NCI-H2029 treated with DMSO at 0.1 percent for 48 hours (cell line): ENCODE measurements at places on chromosomes 12 and 14.

DNA sequence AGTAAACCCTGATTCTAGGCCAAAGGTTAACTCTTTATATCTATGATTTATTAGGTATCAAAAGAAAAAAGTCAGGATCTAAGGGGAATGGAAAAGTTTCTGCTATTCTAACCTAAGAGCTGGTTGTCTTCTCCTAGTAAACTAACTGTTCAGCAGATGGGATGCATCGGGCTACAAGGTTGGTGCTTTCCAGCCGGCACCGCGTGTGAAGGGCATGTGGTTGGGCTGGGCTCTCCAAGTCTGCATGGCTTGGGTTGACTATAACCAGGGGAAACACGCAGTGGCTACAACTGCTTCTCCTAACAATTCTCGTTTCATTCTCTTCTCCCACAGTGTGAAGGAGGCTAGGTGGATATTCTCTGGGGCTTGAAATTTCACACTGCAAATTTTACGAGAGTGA is 354.5 kb downstream of the APAF1 start:
- no peak for DNase-seq

DNA sequence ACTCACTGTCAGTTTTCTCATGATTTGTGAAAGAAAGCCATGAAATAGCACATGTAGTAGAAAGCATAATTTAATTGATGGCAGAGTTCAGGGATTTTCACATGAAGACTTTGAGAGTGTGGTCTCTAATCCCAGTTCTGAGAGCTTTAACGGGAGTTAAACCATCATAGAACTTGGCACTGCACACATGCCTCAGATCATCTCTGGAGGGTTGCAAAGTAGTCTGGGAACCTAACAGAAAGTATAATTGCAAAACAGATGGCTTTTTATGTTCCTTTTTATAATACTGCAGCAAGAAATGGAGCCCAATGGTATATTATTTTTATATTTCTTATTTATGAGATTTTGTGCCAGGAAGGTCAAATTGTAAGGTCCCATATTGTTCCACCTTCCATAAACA is 77.9 kb downstream of the BHLHE41 start:
- no peak for DNase-seq

DNA sequence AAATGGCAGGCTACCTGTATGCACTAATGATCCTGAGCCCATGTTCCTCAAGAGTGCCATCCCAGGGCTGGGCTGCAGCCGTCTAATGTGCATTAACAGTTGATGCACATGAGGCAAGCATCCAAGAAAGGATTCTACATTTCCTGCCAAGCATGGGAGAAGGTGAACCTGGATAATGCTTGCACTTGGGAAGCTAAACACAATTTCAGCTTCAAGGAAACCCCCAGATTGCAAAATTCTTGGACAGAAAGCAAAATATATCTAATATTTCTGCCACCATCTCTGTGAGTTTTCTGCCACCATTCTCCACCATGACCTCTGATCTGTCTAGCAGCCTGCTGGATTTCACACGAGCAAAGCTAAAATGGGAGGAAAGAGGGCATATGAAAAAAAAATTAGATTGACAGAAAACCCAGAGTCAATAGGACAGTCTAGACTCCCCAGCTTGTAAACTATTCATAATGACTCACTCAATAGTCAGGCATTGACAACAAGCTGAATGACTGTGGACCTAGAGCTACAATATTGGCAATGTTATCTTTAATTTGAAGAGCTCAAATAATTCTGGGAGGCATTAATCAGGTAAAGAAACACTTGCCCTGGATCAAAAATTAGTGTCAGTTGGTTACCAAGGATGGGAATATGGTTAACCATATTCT is 91.9 kb upstream of the BCL2L14 start:
- no peak for DNase-seq

GRCh38 chr14:55773984-55774545 is 194.1 kb downstream of the KTN1 start:
- DNase-seq, result no peak

- no peak for DNase-seq
These were observed 2.0 kb downstream of the ARL6IP4 start for GRCh38 chr12:122982477-122982815.

- no peak for DNase-seq
These were observed 46.2 kb downstream of the DPF3 start for GRCh38 chr14:72847721-72848120.

- no peak for DNase-seq
These were observed 140.3 kb downstream of the LMNTD1 start for GRCh38 chr12:25412735-25413134.

- no peak for DNase-seq
These were observed 5.1 kb upstream of the SMOC1 start for GRCh38 chr14:69873877-69874780.

DNA sequence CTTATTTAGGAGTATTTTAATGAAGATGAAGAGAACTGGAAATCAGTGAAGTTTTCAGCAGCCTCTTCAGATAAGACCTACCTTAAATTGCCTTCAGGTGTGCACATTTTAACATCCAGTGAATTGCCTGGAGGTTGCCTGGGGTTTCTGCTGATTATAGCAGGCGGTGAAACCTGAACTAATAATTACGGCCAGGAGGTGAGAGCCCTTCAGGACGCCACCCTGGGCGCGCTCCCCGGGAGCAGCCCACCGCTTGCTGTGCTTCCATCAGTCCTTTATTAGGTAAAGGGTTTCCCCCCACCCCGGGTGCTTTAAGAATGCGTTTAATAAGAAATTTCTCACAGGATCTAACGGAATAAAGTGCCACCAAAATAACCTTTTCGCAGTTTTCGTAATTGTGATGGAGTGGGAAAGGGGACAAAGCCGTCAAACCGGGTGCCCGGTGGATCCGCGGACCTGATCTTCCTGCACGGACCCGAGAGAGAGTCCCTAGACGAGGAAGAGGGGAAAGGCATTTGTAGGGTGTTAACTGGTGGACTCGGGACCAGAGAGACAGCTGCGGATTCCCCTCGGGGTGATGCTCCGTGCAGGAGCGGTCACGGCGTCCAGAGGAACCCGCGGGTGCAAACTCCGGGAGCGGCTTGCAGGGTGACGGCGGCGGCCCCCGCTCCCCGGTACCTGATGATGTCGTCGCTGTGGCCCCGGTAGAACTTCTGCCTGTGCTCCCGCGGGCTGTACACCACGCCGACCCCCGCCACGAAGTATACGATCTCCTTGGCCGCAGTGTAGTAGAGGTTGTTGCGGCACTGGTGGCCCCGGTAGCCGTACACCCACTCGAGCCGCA is 902 bp downstream of the EML5 start:
- no peak for DNase-seq

DNA sequence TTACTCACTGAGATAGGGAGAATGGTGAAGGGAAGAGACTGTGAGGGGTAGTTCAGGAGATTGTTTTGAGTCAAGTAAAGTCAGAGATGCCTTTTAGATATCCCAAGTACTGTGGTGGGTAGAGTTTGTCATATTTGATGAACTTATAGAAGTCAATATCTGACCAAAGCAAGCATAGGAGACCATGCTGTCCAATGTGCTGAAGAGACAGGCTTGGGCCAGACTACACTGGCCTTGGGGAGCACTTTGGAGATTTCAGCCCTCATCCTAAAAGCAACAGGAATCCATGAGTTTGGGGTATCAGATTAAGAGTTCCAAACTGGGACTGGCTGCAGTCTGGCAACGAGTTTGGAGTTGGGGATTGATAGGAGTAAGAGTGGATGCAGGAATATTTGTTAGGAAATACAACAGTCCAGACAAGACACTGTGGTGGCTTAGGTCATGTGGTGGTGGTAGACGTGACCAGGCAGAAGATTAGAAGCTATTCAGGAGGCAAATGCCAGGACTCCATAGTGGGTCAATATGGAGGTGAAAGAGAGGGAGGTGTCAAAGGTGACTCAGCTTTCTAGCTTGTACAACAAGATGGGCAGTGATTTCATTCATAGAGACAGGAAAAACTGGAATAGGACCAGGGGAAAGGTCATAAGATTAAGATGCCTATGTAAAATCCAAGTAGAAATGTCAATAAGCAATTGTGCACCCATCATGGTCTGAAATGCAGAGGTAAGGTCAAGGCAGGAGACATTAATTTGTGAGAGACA is 81.9 kb downstream of the FAR2 start:
- no peak for DNase-seq

- peak; percentile 69 for DNase-seq
These were observed 1.8 kb downstream of the TBC1D30 start for GRCh38 chr12:64826234-64826633.

DNA sequence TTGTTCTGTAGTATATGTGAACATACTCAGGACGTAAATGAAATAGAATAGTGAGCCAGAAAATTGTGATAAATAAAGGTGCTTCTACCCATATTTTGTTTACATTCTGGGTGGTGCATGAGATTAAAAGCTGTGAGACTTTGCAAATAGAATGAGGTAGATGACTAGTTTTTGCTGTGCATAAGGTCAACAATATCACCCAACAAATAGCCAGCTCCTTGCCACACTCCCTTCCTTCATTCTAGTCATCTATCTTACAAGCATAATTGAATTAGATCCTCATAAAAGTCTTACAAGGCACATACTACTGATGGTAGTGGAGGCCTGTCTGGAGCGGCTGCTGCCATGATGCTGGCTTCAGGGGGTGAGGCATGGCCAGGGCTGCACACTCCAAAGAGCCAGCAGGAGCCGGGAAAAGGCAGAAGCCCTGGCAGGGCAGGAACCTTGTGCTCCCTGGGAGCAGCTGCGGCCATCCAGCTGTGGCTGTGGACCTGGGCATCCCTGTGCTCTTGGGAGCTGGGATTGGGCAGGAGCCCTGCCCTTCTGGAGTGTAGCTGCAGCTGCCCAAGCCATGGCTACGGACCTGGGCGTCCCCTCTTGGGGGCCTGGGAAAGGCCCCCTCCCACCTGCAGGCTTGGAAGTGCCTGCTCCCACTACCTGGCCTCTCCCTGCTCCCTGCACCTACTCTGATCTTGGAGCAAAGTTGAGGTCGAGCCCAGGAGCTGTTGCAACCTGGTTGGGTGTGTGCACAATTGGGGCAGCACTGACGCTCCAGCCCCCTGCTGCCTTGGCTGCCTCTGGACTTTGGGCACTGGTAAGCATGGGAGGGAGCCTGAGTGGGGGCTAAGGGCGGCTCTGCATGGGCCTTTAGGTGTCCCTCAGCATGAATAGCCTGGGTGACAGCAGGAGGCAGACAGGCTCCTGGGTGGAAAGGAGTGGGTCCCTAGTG is 112.8 kb downstream of the DACT1 start:
- DNase-seq, result no peak

DNA sequence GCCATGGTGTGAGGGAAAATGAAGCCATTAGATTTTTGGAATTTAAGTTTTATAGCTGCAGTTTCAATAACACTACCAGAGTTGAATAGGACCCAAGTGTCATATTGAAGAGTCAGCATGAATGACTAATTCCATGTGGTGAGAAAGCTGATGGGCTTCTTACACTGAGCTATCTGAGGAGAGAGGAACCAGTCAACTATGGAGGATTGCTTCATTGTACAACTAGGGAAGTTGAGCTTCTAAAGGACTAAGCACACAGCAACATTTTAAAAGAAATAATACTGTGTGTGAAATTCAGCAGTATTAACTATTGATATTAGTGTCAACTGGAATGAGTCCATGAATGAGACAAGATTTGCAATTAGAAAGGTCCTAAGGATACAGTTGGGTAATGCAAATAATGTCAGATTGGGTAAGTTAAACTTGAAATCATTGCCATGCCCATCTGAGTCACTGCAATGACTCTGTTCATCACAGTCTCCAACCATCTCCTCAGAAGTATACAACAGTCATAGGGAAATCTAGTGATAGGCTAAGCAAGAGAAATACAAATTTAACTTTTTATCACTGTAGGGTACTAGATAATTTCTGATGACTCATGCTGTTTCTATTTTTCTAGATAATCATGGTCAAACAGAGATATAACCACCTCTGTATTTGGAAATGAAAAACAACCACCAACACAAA is 394.2 kb downstream of the FSCB start:
- DNase-seq, result no peak

- peak; percentile 33 for DNase-seq
These were observed 616.3 kb downstream of the LRFN5 start for GRCh38 chr14:42222924-42223471.
